ENCODE measurements at places on chromosomes 4 and X. TPM values are rescaled to one million over a fixed set of nuclear protein-coding genes. Genes with fewer than 3 reads are reported as not detected.

GRCh38 chr4:25954293-25954904 lies 40.4 kb downstream of the SMIM20 start:
- no peak for DNase-seq

DNA sequence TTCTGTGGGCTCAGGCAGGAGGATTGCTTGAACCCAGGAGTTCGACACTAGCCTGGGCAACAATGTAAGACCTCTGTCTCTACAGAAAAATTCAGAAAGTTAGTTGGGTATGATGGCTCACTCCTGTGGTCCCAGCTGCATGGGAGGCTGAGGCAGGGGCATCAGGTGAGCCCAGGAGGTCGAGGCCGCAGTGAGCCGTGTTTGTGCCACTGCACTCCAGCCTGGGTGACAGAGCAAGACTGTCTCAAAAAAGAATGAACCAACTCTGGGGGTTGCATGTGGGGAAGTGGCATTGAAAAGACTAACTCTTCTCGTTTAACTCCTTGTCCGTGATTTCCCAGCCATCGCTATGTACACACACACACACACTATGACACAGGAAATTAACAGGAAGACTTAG lies 26.9 kb downstream of the ENOPH1 start:
- no peak for DNase-seq

GRCh38 chrX:139078342-139078741 lies 366.8 kb upstream of the FGF13 start:
- no peak for DNase-seq

Gene TMEM154
- total RNA-seq: 33.1 TPM
